ENCODE measurements at places on chromosomes 1 and 21.

- no peak for DNase-seq
Measured at GRCh38 chr21:45373991-45374816, 30.8 kb upstream of the COL18A1 start.

DNA sequence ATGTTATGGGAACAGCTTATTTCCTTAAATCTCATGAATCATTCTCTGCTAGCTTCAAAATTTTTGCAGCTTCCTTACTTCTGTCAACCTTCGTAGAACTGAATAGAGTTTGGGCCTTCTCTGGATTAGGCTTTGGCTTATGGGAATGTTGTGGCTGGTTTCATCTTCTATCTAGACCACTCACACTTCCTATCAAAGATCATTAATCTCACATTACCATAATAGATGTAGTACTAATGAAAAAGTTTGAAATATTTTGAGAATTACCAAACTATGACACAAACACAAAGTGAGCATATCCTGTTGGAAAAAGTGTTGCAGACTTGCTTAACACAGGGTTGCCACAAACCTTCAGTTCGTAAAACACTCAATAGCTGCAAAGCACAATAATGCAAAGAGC lies 30.3 kb downstream of the ASPM start:
- no peak for DNase-seq

DNA sequence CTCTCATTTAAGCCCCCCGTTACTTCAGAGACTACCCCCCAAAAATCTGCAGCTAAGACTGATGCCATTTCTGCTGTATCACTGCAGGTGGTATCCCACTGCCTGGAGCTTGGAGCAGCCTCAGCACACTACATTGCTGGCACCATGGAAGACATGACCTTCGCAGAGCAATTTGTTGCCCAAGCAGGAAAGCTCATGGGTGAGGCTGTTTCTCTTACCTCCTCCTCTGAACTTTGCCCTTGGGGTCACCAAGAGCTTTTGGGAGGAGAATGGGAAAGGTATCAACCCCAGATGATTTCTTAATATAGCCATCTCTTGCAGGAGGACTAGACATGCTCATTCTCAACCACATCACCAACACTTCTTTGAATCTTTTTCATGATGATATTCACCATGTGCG lies 2.0 kb downstream of the HSD11B1 start:
- no peak for DNase-seq

DNA sequence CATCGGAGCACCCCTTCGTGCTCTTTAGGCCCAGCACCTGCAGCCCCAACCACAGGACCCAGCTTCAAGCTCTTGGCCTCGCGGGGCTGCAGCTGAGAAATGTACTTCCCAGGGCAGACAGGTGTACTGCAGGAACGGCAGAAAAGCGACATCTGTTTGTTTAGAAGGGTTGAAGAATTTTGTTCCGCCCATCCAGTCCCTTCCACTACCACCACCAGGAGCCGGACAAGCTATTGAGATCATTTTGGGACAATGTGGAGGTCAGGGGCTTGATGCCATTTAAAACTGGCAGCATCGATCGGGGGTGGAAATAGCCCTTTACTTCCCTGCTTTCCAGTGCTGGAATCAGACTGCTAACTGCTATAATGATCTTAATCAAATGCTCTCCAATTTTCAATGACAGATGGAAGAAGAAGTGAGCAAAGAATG lies 1.7 kb downstream of the SERTAD4 start:
- no peak for DNase-seq

GRCh38 chr1:58887059-58887458 lies 103.2 kb upstream of the JUN start:
- no peak for DNase-seq

DNA sequence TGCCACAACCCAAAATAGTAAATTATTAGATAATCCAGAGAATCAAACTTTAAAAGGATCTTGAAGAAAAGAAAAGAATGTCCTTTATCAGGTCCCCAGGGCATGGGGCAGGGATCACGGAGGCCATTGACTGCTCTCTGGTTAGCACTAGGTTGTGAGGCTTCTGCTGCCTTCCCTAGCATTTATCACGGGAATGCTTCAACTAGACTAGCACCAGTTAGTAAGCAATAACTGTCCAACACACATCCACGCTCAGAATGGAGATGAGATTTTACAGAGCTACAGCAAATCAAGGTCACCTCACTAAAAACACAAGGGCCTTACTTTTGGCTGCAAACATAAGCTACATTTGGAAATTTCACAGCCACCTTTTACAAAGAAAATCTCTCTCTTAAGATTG lies 304.0 kb downstream of the NFIA start:
- DNase-seq, result no peak

DNA sequence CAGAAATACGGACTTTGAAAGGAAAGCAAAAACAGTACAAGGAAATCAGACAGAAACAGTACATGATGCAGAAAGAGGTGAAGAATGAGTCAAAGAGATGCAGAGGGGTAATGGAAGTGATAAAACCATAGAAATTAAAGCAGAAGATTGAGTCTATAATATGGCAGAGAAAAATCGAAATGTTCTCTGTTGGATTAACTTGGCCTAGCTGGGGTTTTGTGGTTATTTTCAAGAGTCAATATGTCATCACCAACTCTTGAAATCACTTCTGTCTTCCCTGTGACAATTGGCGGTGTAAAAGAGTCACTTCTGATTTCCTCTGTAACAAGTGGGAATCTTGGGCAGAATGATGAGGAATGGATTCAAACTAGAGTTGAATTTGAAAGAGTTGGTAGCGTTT lies 7.4 kb downstream of the YTHDF2 start:
- no peak for DNase-seq

GRCh38 chr1:53303726-53304515 lies 23.9 kb downstream of the LRP8 start:
- DNase-seq, result no peak

- no peak for DNase-seq
Measured at GRCh38 chr1:47793563-47793962, 203.6 kb downstream of the TRABD2B start.

GRCh38 chr21:31490443-31490842 lies 146.4 kb upstream of the TIAM1 start:
- DNase-seq, result no peak

GRCh38 chr1:42168391-42168670 lies 3.8 kb upstream of the GUCA2A start:
- no peak for DNase-seq

DNA sequence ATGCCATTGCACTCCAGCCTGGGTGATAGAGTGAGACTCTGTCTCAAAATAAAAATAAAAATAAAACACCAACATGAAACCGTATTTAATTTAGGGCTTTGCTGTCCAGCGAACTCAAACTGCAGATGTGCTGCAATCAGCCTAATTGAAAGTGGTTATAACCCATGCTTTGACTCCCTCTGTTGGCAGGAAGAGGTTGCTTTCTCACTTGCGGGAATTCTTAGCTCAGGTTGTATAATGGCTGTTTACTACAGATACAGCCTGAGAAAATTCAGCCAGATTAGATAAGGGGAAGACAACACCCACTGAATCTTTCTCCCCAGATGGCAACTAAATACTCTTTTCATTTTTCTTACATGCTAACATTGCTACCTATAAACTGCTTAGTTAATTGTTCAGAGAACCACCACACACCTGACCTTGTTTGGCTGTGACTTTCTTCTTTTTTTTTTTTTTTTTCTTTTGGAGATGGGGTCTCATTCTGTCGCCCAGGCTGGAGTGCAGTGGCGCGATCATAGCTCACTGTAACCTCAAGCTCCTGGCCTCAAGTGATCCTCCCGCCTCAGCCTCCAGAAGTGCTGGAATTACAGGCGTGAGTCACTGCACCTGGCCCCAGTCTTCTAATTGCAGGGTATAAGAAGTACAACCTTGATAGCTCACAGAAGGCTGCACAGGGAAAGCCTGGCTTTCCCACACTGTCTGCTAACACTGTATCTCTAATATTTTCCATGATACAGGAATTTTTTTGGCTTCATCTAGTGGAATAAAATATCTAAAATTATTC lies 34.6 kb downstream of the DNTTIP2 start:
- DNase-seq, result peak; percentile 24

- DNase-seq, result no peak
Measured at GRCh38 chr1:219973213-219973612, 44.9 kb upstream of the SLC30A10 start.

DNA sequence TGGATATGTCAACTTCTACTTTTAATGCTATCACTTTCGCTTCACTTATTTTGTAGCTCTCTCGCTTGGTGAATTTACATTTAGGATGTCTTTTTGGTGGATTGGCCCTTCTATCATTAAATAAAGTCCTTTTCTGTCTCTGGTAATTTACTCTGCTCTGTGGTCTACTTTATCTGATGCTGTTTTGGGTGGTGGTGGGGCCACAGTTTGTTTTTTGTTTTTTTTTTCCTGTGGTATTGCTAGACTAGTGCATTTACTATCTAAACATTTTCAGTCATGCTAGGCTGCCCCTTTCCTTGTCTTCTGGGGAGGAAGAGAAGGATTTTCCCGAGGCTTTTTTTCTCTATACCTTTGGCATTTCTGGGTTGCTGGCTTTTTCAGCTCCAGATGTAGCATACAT lies 18.1 kb upstream of the FCRLA start:
- no peak for DNase-seq

- DNase-seq, result no peak
Measured at GRCh38 chr1:82390627-82391026, 589.9 kb downstream of the ADGRL2 start.

- DNase-seq, result no peak
Measured at GRCh38 chr1:33610391-33610790, 137.9 kb downstream of the ZSCAN20 start.

GRCh38 chr1:213658457-213658856 lies 329.3 kb upstream of the PROX1 start:
- no peak for DNase-seq

DNA sequence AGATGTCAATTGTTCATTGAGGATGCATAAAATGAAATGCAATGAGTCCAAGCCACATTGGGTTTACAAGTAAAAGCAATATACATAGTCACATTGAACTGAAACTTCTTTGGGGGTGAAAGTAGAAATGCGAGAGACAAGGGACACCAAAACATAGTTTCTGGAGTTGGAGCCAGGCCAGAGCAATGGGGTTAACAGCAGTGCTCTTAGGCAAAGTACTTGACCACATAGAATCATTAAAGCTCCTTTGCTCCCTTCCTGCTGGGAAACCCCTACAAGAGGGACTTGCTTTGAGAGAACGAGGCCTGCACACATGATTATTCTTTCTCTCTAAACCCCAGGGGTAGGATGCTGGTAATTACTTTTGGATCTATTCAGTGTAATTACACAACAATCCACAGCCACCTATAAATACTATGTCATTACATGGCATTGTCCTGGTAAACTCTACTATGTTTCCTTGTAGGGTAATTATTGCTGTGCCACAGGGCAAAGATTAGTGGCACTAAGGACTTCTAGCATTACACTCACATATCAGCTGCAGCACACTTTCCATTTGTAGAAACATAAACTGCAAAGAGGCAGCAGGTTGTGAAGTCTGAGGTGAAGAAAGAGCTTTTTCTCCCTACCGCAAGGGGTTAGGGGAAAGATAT lies 421.6 kb upstream of the PBX1 start:
- DNase-seq, result no peak

GRCh38 chr1:71224741-71225377 lies 144.0 kb upstream of the ZRANB2 start:
- no peak for DNase-seq

DNA sequence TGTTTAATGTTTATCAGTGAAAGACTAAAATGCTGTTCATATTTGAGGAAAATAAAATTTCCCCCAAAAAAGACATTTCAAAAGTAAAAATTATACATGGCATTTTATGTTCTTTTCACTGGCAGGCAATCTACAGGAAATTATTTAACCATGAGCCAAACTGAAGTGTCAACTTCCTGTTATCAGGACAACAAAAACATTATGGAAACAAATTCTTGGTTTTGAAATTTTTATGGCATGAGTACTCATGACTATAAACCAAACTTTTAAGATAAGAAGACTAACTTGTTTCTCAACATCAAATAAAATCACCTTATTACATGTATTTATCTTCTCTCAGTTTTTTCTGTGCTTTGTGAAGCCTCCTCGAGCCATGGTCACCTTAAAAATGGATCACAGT lies 698.6 kb downstream of the LTN1 start:
- DNase-seq, result no peak

GRCh38 chr1:89552471-89553081 lies 27.9 kb downstream of the LRRC8B start:
- no peak for DNase-seq

GRCh38 chr1:112544011-112544688 lies 35.4 kb downstream of the WNT2B start:
- no peak for DNase-seq

GRCh38 chr1:188670837-188671236 lies 1806.8 kb downstream of the BRINP3 start:
- no peak for DNase-seq

DNA sequence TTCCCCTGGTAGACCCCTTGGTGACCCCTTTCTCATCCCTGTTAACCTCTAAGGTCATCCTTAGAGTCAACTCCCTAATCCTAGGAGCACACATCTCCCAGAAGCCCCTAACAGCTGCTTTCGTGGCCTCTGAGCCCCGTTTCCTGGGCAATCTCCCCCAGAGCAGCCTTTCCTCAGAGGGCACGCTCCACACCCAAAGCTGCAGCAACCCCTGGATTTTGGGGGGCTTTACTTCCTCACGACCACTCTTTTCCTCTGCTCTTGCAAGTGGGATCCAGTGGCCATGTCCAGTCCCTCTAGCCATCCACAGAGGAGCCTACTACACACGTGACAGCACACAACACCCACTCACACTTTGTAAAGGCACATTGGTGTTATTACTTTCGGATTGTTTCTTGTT lies 13.8 kb downstream of the ABCA4 start:
- no peak for DNase-seq

DNA sequence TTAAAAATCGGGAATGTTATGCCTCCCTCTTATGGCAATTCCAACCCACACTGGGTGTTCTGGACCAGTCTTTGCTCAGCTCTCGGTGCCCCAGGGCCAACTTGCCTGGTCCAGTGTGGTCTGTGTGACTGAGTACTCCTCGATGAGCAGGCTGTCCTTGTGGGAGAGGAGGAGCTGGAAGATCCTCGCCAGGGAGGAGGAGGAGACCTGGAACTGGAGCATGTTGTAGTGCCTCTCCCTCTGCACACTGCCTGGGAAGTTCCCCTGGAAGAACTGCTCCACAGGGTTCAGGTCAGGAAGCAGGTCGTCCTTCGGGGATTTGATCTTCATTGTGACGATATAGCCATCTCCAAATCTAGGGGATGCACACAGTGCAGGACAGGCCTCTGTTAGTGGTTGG lies 88.5 kb upstream of the GCLM start:
- no peak for DNase-seq

- DNase-seq, result no peak
Measured at GRCh38 chr1:162970021-162970420, 99.1 kb upstream of the RGS4 start.
